NAMALWA (cell line): ENCODE measurements at places on chromosomes 1 and 21.

DNA sequence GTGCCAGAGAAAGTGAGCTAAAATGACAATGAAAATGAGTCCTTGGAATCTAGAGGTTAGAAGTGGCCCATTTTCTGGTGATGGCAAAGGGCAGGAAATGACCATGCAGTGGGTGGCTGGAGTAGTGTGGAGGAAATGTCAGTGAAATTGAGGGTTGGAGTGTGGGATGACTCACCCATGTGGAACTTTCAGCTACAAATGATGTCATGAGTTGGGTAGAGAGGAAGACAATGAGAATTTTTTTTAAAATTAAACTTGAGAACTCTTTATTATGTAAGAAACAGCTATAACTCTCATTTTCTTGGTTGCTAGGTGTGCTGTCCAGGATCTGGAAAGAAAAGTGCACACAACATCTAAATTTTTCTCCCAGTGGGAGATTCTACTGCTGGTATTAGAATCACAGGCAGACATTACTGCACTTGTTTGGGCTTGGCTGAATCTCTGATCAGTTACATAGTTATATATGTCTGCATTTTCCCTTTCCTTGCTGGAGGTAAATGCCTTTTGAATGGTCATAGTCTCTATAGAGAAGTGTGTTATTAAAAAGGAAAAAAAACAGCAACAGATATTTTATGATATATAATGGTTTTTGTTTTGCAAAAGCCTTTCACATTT is 56.8 kb upstream of the GNG12 start:
- DNase-seq = no peak

DNA sequence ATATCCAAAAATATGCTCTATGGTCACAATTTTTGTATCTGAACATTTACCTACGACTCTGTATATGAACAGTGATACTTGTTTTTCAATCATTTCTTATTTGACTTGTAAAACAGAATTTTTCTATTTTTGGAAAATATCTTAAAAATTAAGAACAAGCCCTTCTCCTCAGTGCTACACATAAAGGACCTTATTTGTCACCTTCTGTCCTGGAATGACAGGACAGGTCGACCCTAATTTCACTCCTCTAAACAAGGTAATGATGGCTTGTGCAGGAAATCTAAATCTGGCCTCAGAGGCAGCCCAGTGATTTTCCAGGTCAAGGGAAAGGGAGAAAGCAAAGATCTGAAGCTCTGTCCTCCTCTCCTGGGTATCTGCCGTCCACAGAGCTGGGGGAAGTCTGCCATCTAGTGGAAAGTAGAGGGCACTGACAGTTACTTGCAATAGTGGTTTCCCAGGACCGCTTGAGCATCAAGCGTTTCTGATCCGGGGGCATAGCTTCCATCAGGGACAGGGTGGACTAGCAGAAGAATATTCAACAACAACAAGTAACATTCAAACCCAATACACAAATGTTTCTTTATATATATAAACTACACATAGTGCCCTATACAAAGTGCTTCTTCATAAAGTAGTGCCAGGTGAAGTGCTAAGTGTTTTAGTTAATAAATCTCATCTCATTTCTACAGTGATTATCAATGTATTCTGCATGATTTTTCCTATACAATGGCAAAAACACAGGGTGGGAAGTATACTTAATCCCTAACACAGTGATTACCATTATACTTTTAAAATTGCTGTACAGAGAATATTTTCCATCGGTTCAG is 74.6 kb downstream of the SLC25A24 start:
- peak; percentile 78 for DNase-seq

GRCh38 chr1:156319664-156320063 is 18.4 kb downstream of the CCT3 start:
- peak; percentile 76 for DNase-seq

GRCh38 chr1:211033921-211034525 is 99.9 kb downstream of the KCNH1 start:
- DNase-seq = no peak

GRCh38 chr21:32562915-32563314 is 22.4 kb downstream of the TCP10L start:
- DNase-seq = peak; percentile 40

GRCh38 chr1:30310966-30311742 is 412.2 kb downstream of the MATN1 start:
- no peak for DNase-seq

DNA sequence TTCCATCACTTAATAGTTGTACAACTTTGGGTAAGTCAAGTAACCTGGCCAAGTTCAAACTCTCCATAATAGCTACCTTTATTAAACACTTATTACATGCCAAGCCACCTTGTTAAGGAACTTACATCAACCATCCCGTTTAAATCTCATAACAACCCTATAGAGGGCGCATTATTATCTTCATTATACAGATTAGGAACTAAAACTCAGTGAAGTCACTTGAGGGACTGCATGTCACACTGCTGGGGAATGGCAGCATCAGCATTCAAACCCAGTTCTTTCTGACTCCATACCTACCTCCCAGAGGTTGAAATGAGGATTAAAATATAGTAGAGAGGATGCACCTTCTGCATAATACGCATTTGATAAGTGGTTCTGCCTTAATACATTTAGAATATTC is 47.1 kb upstream of the PLA2G2C start:
- DNase-seq = peak; percentile 54

DNA sequence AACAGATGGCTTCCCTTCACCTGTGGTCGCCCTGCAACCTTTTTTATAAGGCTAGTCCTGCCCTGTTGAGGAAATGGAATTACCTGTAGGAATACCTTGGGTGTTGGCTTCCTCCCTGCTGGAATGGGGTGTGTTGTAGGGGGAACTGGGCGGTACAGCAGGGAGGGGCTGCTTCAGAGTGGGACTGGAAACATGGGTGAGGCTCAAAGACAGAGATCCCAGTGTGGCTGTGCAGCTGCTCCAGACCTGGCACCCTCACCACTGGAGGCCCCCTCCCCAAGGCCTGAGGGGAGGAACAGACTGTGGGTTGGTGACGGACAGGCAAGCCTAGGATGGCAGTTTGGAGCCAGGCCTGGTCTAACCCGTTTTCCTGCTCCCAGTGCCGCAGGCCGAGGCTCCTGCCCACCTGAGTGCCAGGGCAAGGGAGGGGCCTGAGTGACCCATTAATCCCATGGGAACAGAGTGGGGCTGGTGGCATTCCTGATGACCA is 4.5 kb downstream of the EFNA3 start:
- no peak for DNase-seq
